ENCODE measurements at places on chromosomes 12 and 14.

- DNase-seq: no peak
Measured at GRCh38 chr12:123952037-123952436, 20.6 kb downstream of the CCDC92 start.

GRCh38 chr12:118463677-118464076 lies 87.3 kb downstream of the SUDS3 start:
- DNase-seq: no peak

DNA sequence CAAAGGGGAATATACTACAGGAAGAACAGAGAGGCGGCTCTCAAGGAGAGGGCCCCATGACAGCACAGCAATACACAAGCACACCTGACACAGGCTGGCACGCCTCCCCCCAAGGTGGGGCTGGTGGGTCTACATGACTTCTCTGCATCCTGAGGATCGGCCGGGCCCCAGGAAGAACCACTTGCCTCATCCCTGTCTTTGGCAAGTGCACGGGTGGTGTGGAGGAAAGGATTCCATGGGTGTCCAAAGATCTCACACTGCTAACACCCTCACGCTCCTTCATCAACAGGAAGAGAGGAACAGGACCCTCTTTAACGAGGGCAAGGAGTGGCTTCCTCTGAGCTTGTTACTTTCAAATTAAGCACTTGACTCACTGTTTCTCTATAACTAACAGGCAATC lies 7.3 kb downstream of the VAMP1 start:
- DNase-seq: peak; percentile 74

DNA sequence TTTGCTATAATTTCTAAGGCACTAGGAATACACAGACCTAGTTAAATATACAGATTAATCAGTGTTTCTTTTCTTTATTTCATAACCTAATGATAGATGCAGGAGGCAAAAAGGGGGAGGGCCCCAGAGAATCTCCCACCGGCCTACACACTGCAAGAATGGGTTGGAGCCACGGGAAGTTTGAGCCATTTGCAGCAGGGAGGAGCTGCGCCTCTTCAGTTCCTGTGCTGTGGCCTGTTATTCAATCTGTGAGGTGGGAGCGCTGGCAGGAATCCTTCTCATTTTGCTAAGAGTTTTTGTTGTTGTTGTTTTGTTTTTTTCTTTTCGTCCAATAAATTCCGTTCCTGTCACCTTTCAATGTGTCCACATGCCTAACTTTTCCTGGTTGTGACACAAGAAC lies 251.3 kb upstream of the RPL10L start:
- no peak for DNase-seq

GRCh38 chr14:41872931-41873685 lies 266.4 kb downstream of the LRFN5 start:
- DNase-seq: no peak

DNA sequence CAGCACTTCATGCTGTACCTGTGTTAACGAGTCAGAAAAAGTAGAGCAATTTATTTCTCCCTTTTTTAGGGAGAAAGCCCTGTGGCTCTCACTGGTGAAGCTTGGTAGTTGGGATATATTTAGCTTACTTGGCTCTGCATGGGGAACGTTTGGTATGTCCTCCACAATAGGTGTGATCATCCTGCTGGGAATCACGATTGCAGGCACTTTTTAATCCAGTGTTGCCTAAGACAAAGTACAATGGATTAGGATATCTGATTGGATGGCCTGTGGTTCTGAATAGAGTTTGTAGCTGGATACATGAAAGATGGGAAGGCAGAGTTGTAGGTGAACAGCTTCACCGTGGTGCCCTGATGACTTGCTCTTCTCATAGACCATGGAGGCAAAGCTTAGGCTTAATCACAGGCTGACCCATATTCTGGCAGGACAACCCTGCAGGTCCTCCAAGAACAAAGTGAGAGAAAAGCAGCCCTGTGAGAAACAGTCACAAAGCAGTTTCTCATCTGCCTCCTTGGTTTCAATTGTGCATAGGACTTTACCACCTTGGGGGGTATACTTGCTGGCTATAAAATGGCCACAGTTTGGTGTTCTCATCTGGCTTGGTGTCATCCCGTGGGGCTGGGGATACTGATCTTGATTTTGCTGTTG lies 7.5 kb downstream of the RESF1 start:
- no peak for DNase-seq

DNA sequence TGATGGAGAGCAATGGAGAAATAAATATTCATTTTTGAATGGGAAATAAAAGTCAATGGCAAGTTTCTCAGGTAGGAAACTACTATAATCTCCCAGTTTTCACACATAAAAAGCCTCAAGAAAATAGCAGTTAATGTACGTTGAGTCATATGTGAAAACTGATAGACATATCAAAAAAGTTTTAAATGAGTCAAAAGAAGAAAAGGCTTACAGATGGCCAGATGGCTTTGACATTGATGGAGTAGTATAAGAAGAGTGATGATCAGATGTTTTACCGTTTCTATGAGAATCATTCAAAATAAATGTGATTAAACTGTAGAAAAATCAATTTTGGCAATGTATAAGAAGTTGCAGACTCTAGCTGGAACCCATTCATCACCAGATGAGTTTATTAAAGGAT lies 97.8 kb downstream of the LLPH start:
- no peak for DNase-seq

DNA sequence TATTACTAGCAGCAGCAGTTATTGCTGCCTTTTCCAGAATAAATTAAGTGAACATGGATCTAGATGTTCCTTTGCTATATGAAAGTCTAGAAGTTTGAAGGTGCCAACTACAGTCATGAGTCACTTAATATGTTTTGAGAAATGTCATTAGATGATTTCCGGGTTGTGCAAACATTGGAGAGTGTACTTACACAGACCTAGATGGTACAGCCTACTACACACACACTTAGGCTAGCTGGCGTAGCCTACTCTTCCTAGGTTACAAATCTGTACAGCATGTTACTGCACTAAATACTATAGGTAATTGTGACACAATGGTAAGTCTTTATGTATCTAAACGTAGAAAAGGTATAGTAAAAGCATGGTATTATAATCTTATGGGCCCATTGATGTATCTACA lies 368.1 kb downstream of the PDZRN4 start:
- DNase-seq: no peak

GRCh38 chr14:48614003-48614402 lies 938.6 kb upstream of the MDGA2 start:
- DNase-seq: no peak

- DNase-seq: peak; percentile 20
Measured at GRCh38 chr12:31119192-31119802, 45.6 kb downstream of the DDX11 start.

- DNase-seq: no peak
Measured at GRCh38 chr14:62029569-62029924, 267.3 kb downstream of the SNAPC1 start.

DNA sequence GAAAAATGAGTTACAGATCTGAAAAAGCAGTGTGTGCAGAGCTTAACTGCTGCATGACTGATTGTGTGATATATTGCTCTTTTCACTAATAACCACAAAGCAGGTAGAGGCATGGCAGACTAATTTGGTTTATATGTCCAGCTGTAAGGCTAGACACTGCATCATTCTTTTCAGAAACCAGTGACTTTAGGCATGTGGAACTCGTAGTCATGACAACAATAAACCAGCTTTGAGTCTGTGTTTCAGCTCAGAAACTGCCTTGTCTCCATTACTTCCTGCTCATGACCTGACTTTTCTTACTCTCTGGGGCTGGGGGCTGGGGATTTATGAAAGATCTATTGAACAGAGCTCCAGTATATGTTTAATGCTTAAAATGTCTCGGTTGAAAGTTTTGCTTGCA lies 146.8 kb upstream of the LRIG3 start:
- DNase-seq: no peak

DNA sequence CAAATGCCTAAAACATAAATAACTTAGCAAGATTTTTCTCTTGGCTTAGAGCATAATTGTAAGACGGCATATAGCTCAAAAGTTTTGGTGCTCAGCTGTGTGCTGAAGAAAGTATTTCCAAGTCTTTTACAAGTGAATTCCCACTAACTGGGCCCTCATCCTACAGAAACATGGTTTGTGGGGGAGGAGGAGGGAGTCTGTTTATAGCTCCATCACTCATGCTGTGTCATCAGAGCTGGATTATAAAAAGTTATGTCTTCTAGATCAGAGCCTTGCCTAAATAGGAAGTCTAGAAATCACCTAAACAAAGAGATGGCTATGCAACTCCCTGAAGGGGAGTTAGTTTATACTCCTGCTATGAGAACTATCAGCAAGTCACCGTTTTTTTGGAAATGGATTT lies 65.9 kb upstream of the OTOGL start:
- no peak for DNase-seq

- no peak for DNase-seq
Measured at GRCh38 chr14:59830338-59830734, 40.2 kb downstream of the RTN1 start.

GRCh38 chr14:106691601-106692291 lies 1165.4 kb downstream of the TMEM121 start:
- DNase-seq: peak; percentile 57

DNA sequence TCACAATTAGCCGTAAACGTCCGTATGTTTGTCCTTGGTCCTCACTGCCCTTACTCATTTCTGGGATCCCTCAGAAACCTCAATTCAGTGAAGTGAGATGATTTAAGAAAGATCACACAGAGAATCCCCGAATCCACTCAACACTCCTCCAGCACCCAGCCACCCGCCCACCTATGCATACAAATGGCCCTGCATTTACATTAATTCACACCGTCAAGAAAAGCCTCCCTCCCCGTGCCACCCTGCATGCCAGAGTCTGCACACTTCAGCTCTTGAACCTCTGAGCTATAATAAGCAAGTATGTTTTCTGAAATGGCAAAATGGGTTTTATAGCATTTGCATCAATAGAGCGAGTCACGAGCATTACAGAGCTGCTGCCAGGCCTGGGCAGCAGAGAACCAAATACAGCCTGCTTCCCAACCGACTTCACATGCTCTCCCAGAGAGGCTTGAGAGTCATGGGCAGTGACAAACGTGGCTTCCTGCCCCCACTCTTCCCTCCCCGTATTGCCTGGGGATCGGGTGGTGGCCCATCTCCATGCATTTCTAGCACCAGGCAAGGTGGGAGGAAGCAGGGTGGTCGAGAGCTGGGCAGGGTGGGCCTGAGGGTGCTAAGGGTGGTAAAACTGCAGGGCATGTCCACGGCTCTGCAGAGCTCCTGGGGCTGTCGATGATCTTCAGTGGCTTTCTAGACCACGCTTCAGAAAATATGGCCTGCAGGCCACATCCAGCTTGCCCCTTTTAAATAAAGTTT lies 177.6 kb downstream of the RIMBP2 start:
- DNase-seq: no peak

DNA sequence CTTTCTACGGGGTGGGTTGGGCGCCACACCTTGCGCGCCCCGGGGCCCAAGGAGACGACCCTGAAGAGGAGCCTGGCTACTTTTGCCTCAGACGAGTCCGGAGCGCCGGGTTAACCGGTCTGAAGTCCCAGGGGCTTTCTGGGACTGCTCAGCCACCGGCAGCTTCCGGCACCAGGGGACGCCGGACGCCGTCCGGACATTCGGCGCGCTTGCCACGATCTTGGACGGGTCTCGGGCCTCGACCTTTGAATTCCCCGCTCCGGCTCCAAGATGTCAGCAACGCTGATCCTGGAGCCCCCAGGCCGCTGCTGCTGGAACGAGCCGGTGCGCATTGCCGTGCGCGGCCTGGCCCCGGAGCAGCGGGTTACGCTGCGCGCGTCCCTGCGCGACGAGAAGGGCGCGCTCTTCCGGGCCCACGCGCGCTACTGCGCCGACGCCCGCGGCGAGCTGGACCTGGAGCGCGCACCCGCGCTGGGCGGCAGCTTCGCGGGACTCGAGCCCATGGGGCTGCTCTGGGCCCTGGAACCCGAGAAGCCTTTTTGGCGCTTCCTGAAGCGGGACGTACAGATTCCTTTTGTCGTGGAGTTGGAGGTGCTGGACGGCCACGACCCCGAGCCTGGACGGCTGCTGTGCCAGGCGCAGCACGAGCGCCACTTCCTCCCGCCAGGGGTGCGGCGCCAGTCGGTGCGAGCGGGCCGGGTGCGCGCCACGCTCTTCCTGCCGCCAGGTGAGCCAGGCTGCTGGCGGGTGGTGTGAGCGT lies at the start of gene ACOT4:
TSS of gene ACOT4 (plus strand) at position 184 of the 760 bp plus-strand sequence. CDS start at position 271, 87 bp downstream.
- peak; percentile 75 for DNase-seq

All from CD4-positive, alpha-beta T cell treated with Interleukin-17A for 4 hours (primary cell).